ENCODE measurements at places on chromosomes 11 and 22.

- DNase-seq = no peak
Observed at GRCh38 chr22:19846620-19847344, 7.9 kb downstream of the GNB1L start.

DNA sequence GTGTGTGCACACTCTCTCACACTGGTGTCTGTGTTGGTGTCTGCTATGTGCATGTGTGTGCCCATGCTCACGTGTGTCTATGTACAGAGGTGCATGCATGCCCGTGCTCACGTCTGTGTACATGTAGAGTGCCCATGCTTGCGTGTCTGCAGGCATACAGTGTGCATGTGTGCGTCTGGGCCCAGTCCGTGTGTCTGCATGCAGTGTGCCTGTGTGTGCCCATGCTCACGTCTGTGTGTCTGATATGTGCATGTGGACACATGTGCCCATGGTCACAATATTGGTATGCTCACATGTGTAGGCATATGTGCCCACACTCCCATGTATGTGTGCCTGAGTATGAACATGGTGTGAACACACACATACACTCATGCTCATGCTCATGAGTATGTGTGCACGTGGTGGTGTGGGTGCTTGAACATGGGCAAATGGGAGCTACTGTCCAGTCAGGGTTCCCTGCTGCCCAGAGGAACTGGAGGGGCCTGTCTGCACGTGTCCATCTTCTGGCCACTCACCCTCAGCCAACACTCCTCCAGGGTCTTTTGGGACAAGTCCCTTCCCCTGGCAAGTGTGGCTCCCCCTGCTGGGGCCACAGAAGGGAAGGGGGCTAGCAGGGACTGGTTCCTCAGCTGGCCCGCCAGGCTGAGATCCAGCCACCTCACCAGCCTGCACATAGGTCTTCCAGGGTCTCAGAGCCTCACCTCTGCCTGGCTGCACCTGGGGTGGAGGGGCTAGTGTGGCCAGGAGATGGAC lies 7.3 kb upstream of the TBX1 start:
- no peak for DNase-seq

DNA sequence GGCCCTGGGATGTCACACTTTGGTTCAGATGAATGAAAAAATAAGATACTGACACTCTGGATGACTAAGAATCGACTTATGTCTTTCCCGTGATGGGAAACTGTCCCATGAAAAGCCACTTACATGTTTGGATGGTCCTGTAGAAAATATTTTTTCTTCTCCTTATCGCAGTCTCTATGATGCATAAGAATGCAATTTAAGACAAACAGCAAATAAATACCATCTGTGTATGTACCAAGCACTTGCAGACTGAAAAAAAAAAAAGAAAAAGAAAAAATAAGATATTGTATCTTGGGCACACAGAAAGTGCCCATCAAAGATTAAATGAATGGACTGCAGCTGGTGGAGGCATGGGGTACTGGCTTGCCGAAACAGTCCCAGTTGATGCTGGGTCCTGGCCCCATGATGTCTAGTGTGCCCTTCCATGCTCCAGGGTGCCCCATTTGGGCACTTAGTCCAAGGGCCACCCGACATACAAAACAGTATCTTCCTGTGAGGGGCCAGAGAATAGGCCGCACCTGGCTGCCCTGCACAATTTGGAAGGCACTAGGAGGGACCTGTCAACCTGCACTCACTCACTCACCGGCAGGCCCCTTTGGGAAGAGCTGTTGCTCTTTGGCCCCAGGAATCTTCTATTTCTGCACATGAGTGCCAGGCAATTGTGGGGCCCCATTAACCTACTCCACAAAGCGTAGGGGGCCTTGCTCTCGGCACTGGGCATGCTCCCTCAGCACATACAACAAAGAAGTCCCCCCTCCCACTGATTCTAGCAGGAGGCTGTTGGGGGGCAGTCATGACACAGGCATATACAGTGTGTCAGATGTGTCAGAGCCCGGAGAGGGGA lies 2.5 kb upstream of the ZBED4 start:
- no peak for DNase-seq

GRCh38 chr11:116990061-116990473 lies 108.2 kb downstream of the SIK3 start:
- peak; percentile 83 for DNase-seq

DNA sequence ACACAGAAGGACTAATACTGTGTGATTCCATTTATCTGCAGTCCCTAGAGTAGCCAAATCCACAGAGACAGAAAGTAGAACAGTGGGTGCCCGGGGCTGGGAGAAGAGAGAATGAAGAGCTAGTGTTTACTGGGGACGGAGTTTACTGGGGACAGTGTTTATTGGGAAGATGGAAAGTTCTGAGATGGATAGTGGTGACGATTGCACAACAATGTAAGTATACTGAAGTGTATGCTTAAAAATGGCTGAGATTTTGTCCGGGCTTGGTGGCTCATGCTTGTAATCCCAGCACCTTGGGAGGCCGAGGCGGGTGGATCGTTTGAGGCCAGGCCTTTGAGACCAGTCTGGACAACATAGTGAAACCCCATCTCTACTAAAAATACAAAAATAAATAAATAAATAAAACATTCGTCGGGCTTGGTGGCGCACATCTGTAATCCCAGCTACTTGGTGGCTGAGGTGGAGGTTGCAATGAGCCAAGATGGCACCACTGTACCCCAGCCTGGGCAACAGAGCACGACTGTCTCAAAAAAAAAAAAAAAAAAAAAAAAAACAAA lies 132.4 kb downstream of the CTTN start:
- DNase-seq = no peak

GRCh38 chr22:36619797-36620399 lies 83.7 kb downstream of the CACNG2 start:
- DNase-seq = no peak

GRCh38 chr11:75980031-75980430 lies 165.0 kb downstream of the UVRAG start:
- DNase-seq = no peak

- peak; percentile 71 for DNase-seq
Observed at GRCh38 chr11:86990515-86990914, 35.3 kb upstream of the FZD4 start.

DNA sequence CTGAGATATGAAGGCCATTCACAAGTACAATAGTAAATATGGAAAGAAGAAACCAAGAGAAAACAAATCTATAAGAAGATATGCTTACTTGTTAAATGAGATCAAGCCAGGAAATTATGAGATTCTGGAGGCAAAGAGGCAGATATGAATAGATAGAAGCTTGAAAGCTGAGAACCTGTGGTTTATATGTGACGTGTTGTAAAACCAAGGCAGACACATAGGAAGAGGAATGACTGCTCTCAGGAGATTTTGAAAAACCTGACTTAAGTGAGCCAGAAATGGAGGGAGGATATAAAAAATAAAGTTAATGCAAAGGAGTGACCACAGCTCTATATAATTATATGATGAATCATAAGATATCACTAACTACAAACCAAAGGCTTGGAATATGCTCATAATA lies 1160.5 kb upstream of the CNTN5 start:
- peak; percentile 1 for DNase-seq

DNA sequence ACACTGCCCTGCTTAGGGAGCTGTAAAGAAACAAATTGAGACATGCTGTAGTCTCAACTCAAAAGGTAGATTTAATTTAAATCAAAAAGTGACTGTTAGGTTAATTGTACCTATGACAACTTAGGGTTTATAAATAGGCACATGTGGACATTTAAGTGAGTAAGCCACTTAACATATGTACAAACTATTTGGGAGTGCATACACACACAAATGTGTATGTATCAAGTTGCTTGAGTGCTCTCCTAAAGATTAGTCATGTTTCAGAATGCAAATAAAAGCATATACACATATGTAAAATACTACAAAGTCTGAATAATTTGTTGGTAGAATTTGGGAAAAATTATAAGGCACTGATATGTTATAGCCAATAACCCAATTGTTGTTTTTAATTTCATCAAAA lies 1435.7 kb downstream of the LRRC4C start:
- no peak for DNase-seq

GRCh38 chr11:78806214-78807004 lies 231.7 kb upstream of the NARS2 start:
- no peak for DNase-seq

DNA sequence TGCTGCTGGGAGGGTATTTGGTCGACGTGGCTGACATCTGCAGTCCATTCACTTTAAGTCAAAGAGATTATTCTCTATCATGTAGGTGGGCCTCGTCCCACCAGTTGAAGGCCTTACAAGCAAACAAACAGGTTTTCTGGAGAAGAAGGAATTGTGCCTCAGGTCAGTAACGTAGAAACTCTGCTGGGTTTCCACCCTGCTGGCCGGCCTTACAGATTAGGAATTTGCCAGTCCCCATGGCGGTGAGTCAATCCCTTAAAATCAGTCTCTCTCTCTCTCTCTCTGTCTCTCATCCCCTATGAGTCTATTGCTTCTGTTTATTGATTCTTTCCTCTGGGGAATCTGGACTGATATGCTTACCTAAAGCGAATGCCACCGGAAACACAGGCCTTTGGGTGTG lies 75.4 kb upstream of the FGF3 start:
- DNase-seq = no peak

- no peak for DNase-seq
Observed at GRCh38 chr22:21078916-21079315, 33.2 kb downstream of the LRRC74B start.

- no peak for DNase-seq
Observed at GRCh38 chr11:13009921-13010748, 1.0 kb downstream of the RASSF10 start.

GRCh38 chr11:29553990-29554389 lies 462.8 kb downstream of the KCNA4 start:
- DNase-seq = no peak

- DNase-seq = no peak
Observed at GRCh38 chr11:125111001-125111342, 454 bp downstream of the TMEM218 start.

GRCh38 chr11:12144330-12145174 lies 34.2 kb downstream of the MICAL2 start:
- DNase-seq = no peak

DNA sequence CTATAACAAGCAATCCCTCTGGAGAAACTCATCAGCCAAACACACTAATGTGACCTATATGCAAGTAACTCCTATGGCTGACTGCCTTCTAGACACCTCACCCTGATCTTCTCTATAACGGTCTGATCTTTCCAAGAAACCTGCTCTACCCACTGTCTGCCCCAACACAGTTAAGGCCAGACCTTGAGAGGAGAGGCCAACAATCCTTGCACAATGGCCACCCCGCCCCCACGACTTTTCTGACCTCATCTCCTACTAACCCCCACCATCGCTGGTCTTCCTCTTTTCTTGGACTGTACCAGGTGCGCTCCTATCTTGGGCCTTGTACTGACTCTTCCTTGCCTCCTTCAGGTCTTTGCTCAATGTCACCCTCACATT lies 12.5 kb downstream of the HIRA start:
- no peak for DNase-seq

- DNase-seq = no peak
Observed at GRCh38 chr22:29244785-29245625, 22.8 kb downstream of the RHBDD3 start.

All from fibroblast of skin of right quadriceps (primary cell).